ENCODE measurements at places on chromosomes 13 and 19. TPM values are rescaled to one million over a fixed set of nuclear protein-coding genes. Genes with fewer than 3 reads are reported as not detected.
A peak's percentile ranks its signal among the peaks of the same experiment; 100 is the strongest.

- H3K27ac ChIP-seq: no peak overlapping the region
- H3K36me3 ChIP-seq: no peaks in the 10 kb centered on the region
- H3K27me3 ChIP-seq: no peaks in the 10 kb centered on the region
- no peak for DNase-seq
- no peak overlapping the region for H3K4me3 ChIP-seq
These were observed 50.6 kb upstream of the USPL1 start for GRCh38 chr13:30567072-30567471.

- no peaks in the 10 kb centered on the region for H3K36me3 ChIP-seq
- H3K4me3 ChIP-seq: no peak overlapping the region
- no peaks in the 10 kb centered on the region for H3K4me1 ChIP-seq
- H3K27ac ChIP-seq: no peak overlapping the region
These were observed 8.1 kb downstream of the PTPRS start for GRCh38 chr19:5332501-5332900.

DNA sequence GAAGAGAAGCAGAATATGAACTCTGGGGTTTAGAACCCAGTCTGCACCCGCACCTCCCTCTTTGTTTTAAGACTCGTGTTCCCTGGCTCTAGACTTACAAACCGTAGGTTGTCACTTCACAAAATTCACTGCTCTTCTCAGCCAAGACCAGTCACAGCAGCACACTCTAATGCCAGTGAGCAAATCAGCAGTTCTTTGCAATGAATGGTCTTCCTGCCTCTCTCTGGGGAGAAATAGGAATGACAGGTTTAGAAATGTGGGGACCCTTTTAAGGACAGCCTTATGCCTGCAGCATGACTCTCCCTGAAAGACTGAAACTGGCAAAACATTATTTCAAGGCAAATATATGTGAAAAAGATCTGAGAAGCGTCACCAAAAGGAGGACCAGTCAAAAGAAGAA is 156.9 kb downstream of the KCTD15 start:
- H3K4me3 ChIP-seq: no peak overlapping the region
- no peak overlapping the region for H3K27ac ChIP-seq
- no peaks in the 10 kb centered on the region for H3K36me3 ChIP-seq
- no peak for DNase-seq
- H3K4me1 ChIP-seq: no peaks in the 10 kb centered on the region
- peaks cover 31% of the 10 kb centered on the region for H3K27me3 ChIP-seq

- no peaks in the 10 kb centered on the region for H3K27me3 ChIP-seq
- H3K4me3 ChIP-seq: no peak overlapping the region
- no peak for DNase-seq
- no peak overlapping the region for H3K27ac ChIP-seq
- no peaks in the 10 kb centered on the region for H3K4me1 ChIP-seq
These were observed 25.3 kb downstream of the ELAVL1 start for GRCh38 chr19:7980168-7980567.

DNA sequence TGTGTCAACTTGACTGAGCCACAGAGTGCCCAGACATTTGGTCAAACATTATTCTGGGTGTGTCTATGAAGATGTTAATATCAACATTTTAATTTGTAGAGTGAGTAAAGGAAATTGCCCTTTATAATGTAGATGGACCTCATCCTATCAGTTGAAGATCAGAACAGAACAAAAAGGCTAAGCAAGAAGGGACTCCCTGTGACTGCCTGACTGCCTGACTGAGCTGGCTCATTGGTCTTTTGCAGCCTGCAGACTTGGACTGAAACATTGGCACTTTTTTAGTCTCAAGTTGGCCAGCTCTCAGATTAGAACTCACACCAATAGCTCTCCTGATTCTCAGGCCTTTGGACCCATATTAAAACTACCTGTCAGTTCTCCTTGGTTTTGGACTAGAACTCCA is 600.4 kb upstream of the SLITRK6 start:
- no peak overlapping the region for H3K27ac ChIP-seq
- no peaks in the 10 kb centered on the region for H3K27me3 ChIP-seq
- DNase-seq: no peak
- H3K36me3 ChIP-seq: no peaks in the 10 kb centered on the region
- H3K4me1 ChIP-seq: no peaks in the 10 kb centered on the region

DNA sequence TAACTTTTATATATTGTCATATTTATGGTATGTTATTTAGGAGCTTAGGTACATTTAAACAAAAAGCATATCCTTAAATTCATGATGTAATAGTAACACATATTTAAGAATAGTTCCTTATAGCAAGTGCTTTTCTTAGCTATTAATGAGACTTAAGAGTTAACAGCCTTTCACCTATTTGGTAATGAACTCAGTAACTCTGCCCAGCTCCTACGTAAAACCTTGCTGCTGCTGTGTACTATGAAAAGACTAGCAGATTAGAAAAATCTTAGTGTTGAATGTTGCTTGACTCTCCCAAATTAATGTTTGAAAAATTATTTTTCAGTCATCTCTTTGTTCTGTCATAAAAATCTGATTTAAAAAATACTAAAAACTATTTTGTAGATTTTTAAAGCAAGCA is 6.9 kb downstream of the GPR180 start:
- no peak overlapping the region for H3K27ac ChIP-seq
- H3K4me3 ChIP-seq: no peak overlapping the region
- no peak for DNase-seq
- H3K27me3 ChIP-seq: no peaks in the 10 kb centered on the region

GRCh38 chr19:10864538-10864899 is 6.8 kb upstream of the CARM1 start:
- no peaks in the 10 kb centered on the region for H3K27me3 ChIP-seq
- DNase-seq: peak; percentile 87
- no peak overlapping the region for H3K4me3 ChIP-seq
- no peaks in the 10 kb centered on the region for H3K36me3 ChIP-seq

GRCh38 chr13:105788530-105788929 is 746.9 kb downstream of the EFNB2 start:
- no peaks in the 10 kb centered on the region for H3K36me3 ChIP-seq
- no peaks in the 10 kb centered on the region for H3K27me3 ChIP-seq
- no peak for DNase-seq
- H3K27ac ChIP-seq: no peak overlapping the region
- no peaks in the 10 kb centered on the region for H3K4me1 ChIP-seq
- no peak overlapping the region for H3K4me3 ChIP-seq

- no peaks in the 10 kb centered on the region for H3K27me3 ChIP-seq
- no peaks in the 10 kb centered on the region for H3K36me3 ChIP-seq
- no peak for DNase-seq
- no peak overlapping the region for H3K27ac ChIP-seq
- H3K4me3 ChIP-seq: no peak overlapping the region
These were observed 6.0 kb upstream of the SULT2A1 start for GRCh38 chr19:47891923-47892666.

- no peak overlapping the region for H3K4me3 ChIP-seq
- no peak for DNase-seq
- H3K27ac ChIP-seq: no peak overlapping the region
- no peaks in the 10 kb centered on the region for H3K36me3 ChIP-seq
- H3K27me3 ChIP-seq: no peaks in the 10 kb centered on the region
These were observed 109.0 kb upstream of the RNF113B start for GRCh38 chr13:98285852-98286594.

DNA sequence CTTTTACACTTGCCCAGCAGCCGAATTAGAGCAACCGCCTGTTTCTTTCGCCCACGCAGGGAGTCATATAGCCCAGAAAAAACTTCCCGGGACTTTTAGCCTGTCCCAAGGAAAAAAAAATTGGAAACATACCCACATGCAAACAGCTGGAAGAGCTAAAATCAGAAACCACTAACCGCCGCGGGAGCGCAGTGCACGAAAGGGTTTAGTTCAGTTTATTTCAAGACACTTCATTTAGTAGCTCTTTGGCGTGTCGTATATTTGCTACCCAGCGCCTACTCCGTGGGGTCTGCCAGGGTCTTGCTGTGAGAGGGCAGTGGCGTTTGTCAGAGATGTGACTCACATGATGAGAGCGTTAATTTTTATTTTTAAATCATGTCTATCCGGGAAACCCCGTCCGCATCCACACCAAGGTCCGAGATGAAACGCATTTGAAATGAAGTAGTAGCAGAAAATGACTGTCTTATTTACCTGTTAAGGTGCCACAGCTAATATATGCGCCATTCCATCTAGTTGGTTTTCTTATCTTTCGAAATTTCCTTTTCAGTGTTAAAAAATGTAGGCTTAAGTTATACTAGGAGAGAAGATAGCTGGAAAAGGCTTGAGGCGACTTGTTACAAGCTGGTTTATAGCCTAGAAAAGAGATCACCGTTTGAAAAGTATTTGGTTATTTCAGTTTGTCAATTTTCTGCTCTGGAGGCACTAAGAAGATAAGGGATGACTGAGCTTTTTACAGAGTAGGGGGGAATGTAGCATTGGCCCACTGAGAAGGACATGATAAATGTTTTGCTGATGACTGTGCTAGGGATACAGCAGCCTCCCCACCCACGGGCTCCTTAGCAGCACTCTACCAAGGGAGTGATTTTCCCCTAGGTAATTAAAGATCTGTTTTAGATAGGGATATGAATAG is 1.7 kb downstream of the KLF5 start:
- H3K4me3 ChIP-seq: peak overlapping the region; percentile 83
- H3K4me1 ChIP-seq: peaks cover 25% of the 10 kb centered on the region
- no peaks in the 10 kb centered on the region for H3K36me3 ChIP-seq
- peak; percentile 90 for DNase-seq
- no peaks in the 10 kb centered on the region for H3K27me3 ChIP-seq

The HTR2A gene
- total RNA-seq: 2.1 TPM

Measured in GM23248 (cell line).